ENCODE measurements at places on chromosomes 3 and 15. TPM values are rescaled to one million over a fixed set of nuclear protein-coding genes. Genes with fewer than 3 reads are reported as not detected.

Gene APEH
- 99.5 TPM for total RNA-seq

Gene PPARG
- total RNA-seq, result 25.7 TPM

Gene CRYBG3
- 23.1 TPM for total RNA-seq

Gene CXCR6
- total RNA-seq, result 0.19 TPM

Gene MCTP2
- 1.2 TPM for total RNA-seq

Gene FBXW12
- total RNA-seq, result not detected

Gene ARPP21
- not detected for total RNA-seq

Gene ROBO1
- 10.8 TPM for total RNA-seq

Gene NOX5
- total RNA-seq, result not detected

Gene TTC21A
- total RNA-seq, result 1.2 TPM

Gene SPINK8
- total RNA-seq, result not detected

Gene CCK
- not detected for total RNA-seq

Gene GATM
- total RNA-seq, result 42.0 TPM

Gene VWA5B2
- total RNA-seq, result not detected

Gene ROPN1
- total RNA-seq, result not detected

DNA sequence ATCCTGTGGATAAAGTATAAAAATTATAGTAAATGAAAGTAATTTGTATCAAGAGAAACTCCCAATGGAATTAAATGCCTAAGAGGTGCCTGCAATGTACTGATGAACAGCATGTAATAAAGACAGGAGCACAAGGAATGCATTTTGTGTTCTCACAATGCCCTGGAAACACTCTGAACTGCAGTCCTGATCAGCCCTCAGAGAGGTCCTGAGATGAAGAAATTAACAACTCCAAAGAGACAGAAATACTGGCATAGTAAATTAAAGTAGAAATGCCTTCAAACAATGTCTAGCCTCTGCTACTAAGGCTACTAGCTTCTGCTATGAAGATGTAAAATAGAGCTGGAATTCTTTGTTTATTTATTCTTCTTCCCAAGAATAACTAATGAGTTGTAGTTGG is 59.9 kb downstream of the CFAP20DC start:
- DNase-seq, result no peak

- no peak for DNase-seq
These were observed 4.1 kb downstream of the CCR9 start for GRCh38 chr3:45890405-45890804.

- no peak for DNase-seq
These were observed 40.1 kb downstream of the OXSR1 start for GRCh38 chr3:38205472-38205805.

GRCh38 chr15:60590935-60591495 is 112.1 kb upstream of the ICE2 start:
- peak; percentile 73 for DNase-seq

DNA sequence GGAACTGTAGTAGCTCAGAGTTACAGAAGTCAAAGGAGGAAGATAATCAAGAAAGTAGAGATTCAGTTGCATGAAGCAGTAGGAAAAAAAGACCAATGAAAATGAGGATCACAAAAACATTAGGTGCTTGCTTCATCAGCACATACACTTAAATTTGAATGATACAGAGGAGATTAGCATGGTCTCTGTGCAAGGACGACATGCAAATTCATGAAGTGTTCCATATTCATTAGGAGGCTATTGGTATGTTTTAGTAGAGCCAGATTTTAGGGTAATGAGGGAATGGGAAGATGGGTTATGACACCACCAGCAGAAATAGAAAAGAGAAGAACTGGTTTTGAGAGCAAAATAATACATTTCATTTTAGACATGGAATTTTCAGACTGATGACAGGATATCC is 21.0 kb upstream of the TTC14 start:
- DNase-seq, result no peak

DNA sequence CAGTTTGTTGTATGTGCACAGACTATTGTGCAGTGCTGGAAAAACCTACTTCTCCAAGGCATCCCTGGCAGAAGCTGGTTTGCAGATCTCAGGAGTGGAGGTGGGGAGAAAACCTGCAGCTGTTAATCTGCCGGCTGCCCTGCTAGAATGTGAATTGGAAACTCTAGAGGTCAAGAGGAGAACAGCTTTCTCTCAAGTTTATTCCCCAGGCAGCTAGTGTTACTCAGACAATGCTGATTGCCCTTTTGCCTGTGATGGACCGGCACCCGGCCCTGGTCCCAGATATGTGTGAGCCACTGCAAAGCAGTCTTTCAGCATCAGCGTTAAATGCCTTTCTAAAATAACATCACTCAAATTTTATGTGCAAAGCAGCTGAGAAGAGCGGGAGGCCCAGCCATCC is 129.7 kb upstream of the TPM1 start:
- peak; percentile 57 for DNase-seq

- no peak for DNase-seq
These were observed 25.3 kb downstream of the TRA2B start for GRCh38 chr3:185912512-185912911.

GRCh38 chr3:25870452-25870851 is 80.6 kb downstream of the OXSM start:
- DNase-seq, result no peak

- peak; percentile 94 for DNase-seq
These were observed 28.7 kb downstream of the GTPBP8 start for GRCh38 chr3:113019182-113020137.

- no peak for DNase-seq
These were observed 5.2 kb upstream of the YEATS2 start for GRCh38 chr3:183692436-183692835.

- DNase-seq, result no peak
These were observed 35.1 kb downstream of the PEAK1 start for GRCh38 chr15:77384589-77385359.

DNA sequence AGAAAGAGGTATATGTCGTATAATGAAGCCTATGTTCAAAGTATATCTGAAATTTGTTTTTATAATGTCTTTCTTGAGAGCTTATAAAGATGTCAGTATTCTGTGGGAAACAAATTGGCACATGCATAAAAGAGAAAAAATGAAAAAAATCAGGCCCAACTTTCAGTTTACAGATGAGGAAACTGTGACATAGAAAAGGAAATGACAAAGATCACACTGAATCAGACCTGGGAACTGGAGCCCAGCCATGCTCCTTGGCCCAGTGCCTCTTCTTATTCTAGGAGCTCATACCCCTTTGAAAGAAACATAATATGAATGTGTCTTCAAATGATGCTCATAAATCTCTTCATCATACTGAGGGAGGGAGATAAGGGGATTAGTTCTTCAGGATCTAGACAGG is 48.4 kb downstream of the TMEM44 start:
- no peak for DNase-seq

GRCh38 chr3:139608924-139609323 is 68.8 kb downstream of the NMNAT3 start:
- DNase-seq, result no peak

DNA sequence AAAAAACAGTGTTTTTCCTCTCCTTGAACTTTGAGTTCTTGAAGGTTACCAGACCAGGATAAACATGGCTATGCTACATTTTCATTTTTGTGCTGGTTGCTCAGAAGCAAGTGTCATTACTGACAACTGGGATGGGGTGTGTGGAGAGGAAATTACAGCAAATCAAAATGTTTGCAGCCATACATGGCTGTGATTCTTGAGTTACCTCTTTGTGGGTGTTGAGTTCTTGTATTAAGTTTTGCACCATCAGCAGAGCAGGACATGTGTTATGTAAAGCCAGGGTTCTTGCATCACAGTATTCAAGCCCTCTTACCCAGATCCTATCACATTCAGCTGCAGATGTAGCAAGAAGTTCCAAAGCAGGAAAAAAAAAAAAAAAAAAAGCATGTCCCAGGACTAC is 53.9 kb upstream of the ATOSA start:
- no peak for DNase-seq

DNA sequence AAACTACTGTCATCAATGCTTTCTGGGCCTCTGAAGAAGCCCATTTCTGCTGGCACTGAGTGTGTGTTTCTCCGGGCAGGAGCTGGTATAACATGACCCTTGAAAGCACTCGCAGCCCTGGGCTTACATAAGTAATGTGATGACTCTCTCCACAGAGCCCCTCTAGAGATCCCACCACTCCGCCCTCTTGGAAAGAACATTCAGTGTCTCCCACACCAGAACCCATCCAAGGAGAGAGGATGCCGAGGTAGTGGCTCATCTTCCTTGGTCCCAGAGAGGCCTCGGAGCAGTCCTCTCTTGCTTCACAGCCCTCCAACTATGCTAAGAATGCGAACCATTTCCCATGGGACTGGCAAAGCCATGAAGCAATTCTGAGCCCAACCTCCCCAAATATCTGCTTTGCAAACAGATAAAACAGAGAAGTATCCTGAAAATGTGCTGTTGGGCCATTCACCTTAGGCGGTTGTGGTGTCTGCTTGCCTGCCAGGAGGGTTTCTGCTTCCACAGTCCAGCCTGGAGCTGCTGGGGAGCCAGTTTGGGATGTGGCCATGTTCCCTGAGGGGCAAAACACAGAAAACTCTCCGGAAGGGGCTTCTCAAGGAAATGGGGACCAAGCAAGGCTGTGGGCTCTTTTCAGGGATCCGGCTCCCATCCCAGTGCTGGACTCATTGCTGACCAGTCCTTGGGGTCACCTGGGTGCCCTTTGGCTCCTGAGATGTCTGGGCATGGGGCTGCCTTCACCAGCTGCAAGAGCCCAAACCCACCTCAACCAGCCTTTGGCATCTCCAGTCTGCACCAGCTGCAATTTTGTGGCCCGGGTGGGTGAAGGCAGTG is 47.3 kb downstream of the AMOTL2 start:
- no peak for DNase-seq

DNA sequence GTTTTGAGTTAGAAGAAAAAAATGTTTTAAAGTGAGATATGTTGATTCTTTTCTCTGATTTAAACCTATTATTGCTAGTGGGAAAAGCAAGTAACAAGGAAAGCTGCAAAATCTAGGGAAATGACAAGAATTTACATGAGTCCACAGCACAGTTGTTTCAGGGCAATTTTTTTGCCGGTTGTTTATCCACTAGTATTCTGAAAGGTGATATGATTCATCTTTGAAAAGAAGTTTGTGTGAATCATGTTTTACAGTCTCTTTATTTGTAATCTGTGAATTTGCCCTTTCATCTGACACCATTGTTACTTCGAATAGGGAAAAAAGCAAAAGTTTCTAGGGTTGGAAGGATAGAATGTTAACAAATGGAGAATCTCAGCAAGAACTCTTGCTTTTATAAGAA is 894.7 kb downstream of the OTOL1 start:
- no peak for DNase-seq

- DNase-seq, result peak; percentile 91
These were observed at the start of gene RIOX2 for GRCh38 chr3:97971679-97972567. Gene RIOX2 (minus strand): TSS chr3:97972431. CDS start chr3:97967593, 4,838 bp downstream.

DNA sequence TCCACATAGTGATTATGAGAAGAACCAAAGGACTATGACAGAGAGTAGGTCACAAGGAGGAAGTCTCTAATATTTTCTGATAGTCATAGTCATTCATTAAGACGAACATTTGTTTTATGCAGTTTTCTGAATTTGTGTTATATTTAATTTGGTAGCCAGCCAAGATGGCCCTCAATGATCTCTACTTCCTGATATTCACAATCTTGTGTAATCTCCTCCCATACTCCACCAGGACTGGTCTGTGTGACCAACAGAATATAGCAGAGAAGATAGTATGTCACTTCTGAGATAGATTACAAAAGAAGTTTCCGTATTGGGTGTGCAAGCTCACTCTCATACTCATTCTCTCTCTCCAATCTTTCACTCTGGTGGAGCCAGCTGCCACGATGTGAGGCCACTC is 30.8 kb downstream of the HLTF start:
- DNase-seq, result no peak

DNA sequence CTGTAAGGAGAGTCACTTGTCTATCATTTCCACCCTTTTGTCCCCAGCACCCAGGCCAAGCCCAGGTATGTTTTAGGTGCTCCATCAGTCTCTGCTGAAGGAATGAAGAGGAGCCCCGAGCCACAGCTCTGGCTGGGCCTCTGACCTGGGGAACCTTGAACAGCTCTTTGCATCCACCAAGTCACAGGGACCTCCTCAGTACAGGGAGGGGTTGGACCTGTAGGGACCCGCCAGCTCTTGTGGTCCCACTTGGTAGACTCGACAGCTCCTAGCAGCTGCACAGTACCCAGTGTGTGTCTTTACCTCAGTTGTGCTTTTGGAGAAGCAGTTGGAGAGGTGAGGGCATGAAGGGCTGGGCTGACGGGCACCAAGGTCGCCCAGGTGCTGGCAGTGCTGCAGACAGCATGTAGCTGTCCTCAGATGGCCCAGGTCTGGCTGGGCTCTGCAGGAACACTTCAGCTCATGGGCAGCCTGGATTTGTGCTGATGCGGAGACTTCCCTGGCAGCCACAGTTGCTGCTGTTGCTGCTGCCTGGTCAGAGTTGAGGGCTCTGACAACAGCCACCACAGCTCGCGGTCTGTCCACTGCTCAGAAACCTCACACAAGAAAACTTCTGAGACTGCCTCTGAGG is 123.6 kb downstream of the CACNA1D start:
- DNase-seq, result no peak

DNA sequence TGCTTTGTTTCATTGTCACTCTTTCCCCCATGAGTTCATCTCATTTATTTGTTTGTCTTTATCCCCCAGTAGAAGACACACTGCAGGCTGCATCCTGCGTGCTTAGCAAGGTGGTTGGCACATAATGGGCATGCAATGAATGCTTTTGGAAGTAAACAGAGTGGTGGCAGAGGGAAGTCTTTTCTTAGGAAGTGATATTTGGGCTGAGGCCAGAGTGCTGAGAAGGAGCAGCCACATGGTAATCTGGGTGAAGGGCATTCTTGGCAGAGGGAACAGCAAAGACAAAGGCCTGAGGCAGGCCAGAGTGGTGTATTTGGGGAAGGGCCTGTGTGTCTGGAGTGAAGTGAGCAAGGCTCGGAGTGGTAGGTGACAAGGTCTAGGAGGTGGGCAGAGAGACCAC is 17.7 kb upstream of the ADAMTS7 start:
- no peak for DNase-seq

GRCh38 chr3:121951291-121951919 is 57.2 kb downstream of the SLC15A2 start:
- no peak for DNase-seq

DNA sequence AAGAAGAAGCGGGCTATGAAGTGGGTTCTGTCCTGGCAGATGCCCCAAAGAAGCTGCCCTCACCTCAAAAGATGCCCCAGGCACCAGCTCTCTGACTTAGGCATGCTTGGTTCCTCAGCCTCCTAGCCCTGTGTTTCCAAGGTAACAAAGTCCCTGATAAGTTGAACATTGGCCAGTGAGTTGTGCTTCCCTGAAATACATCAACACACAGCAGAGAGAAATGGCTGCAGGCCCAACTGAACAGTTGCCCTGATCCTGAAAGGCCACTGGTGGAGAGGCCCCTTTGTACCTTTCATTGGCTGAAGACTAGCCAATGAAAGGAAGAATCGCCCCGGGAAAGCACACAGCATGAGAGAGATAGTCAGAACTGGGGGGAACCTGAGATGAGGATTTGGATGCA is 169.9 kb upstream of the CTNNB1 start:
- DNase-seq, result no peak

GRCh38 chr3:156246961-156247725 is 126.8 kb downstream of the KCNAB1 start:
- DNase-seq, result no peak

GRCh38 chr3:122349171-122349570 is 24.1 kb downstream of the CSTA start:
- DNase-seq, result no peak

All from Right ventricle myocardium inferior (tissue), 1 donor.